ENCODE measurements at places on chromosomes 5 and 9.

GRCh38 chr5:67178966-67179365 is 17.6 kb downstream of the CD180 start:
- no peak for DNase-seq

DNA sequence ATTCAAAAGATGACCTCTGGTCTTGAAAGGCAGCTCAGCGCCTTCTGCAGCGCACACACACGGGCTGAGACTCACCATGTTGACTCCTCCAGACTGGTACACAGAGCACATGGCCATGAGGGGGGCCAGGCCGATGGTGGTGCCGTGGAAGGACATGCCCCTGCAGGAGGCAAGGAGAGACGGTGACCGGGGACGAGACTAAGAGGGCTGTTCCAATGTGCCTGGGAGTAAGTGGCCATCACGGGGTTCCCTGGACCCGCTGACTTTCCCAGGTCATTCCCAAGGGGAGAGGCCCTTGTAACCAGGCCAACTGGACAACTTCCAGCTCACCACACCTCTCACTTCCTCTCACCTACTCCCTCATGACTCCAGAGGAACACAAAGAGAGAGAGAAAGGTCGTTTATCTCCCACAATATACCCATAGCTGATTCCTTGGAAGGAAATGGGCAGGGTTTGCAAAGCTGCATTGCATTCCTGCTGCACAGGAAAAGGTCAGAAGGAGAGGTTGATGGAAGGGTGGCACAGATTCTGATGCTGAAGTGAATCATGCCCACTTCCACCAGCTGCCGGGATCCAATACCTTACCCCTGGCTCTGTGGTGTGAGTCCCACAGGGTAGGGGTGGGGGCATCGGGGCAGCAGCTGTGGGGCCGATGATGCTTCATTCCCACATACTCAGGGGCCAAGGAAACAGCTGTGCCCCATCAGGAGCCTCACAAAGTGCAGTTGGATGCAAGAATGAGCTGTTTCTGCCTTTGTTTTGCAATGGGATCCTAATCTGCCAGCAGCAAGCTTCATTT is 47.2 kb downstream of the NIPAL4 start:
- no peak for DNase-seq

DNA sequence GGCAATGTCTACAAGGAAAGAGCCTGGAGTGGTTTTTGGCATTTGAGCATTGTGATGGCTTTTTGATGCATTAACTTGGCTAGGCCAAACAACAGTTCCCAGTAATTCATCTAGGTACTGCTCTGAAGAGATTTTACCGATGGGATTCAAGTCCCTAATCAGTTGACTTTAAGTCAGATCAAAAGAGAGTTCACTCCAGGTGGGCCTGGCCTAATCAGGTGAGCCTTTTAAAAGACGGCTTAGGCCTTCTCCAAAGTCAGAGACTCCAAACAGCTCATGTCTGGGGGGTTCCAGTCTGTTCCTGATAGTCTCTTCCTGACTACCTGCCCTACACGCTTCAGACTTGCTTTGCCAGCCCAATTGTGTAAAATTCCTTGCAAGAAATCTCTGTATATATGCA is 53.7 kb downstream of the RIGI start:
- DNase-seq = no peak

DNA sequence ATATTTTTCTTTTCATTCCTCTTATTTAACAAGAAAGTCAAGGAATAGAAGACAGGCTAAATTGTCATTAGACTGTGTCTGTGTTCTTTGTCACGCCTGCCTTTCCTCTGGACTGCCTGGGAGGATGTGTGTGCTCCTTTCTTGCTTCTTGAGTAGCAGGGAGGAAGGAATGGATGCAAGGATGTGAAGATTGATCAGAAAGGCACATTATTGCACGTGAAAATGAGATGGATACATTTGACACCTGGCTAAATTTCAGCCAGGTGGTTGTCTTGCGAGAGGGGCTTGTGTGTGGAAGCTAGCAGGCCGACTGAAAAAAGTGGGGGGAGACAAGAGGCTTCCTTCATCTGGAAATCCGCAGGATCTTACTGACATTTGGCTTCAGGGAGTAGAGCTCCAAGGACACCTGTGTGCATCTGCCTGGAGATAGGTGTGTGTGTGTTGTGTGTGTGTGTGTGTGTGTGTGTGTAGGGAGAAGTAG is 200.1 kb downstream of the MEF2C start:
- DNase-seq = no peak

DNA sequence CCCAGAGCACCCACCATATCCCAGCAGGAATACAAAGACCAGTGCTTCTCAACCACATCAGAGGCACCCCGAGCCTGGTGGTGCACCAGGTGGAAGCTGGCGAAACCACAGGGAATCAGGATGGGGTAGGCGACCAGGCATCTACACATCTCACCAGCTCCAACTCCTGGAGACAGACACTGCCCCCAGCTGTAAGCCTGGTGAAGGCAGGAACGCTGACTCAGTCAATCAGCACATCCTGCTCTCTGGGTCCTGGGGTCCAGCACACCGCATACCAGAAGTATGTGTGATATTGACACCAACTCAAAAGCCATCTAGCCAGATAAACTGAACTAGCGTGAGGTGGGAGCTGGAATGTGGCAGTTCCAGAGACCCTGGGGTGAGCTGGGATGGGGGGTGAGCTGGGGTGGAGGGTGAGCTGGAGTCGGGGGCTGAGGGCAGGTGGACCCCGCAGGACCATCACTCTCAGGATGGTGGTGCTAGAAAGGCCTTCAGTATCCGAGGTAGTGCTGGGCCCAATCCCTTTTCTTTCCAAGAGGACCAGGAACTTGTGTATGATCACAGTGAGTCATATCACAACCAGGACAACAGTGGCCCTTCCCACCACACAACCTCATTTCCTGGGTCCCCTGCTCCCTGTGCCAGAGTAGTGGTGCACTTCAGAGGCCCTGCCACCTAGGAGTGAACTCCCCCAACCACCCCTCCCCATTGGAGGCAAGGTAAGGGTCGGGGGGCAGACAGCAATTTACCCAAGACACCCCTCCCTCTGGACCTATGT is 2.5 kb downstream of the DBN1 start:
- DNase-seq = no peak

DNA sequence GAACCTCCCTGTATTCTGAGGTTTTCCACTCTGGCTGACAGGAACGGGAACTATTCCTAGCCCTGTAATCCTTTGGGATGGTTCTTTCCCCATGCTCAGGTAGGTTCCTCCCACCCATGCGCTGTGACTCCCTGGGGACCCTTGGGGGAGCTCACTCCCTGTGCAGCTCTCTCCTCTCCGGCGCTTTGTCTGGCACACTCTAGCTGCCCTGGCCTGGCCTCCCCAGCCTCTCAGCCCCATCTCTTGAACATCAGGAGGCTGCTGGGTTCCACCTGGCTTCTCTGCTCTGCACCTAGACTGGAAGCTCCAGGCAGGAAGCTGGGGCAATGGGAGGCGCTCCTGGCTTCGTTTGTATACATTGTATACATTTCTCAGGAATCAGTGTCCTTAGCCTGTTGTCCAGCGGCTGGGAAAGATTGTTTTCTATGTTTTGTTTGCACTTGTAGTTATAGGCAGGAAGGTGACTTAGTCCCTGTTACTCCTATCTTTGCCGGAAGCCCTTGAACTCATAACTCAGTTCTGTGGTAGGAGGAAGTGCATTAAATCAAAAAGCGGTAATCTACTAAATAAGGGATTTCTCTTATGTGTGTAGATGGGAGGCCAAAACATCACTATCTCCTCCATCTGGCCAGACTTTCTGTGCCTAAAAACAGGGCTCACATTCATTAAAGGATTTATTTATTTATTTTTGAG is 20.4 kb downstream of the SLC25A25 start:
- DNase-seq = no peak

- no peak for DNase-seq
Observed at GRCh38 chr5:111532886-111533582, 20.7 kb upstream of the STARD4 start.

DNA sequence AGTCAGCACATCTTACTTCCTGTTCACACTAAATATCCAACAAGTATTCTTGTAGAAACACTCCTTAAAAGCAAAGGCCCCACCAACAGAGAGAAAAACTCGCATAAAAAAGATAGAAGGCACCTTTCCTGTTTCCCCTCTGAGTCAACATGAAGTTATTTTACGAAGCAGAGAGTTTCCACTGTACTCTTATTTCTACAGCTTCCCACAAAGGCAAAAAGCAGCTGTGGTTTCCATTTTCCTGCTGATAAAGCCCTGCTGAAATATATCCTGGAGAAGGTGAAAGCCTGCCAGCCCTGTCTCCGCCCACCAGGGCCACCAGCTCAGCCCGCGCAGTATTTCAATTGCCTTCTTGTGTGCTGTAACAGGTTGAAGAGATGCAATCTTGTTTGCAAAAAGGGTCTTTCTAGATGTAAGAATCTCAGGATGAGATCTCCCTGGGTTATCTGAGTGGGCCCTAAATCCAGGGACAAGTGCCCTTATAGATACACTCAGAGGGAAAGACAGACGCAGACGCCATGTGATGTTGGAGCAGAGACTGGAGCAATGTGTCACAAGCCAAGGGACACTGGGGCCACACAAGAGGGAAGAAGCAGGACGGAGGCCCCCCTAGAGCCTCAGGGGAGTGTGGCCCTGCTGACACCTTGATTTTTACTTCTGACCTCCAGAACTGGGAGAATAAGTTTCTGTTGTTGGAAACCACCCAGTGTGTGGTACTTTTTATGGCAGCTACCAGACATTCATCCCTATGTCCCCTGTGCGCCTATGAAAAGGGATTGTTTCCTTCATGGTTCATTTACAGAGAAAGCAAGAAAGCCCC is 19.9 kb downstream of the SEMA4D start:
- no peak for DNase-seq

DNA sequence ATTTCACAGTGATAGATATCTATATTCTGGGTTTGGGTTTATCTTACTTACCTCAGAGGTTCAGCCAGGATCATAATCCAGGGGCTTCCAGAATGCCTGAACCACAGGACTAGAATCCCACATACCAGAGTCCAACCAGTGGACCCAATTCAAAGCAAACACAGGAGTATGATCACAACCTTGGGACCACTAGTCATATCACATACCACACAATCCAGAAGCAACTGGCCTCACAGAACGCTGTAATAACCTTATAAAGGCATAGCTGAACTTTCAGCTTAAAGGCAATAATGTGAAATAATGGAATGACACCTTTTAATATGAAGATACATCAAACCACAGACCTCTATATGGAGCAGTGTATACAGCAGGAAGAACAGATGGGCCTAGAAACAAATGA is 25.3 kb downstream of the RAPGEF6 start:
- DNase-seq = no peak

DNA sequence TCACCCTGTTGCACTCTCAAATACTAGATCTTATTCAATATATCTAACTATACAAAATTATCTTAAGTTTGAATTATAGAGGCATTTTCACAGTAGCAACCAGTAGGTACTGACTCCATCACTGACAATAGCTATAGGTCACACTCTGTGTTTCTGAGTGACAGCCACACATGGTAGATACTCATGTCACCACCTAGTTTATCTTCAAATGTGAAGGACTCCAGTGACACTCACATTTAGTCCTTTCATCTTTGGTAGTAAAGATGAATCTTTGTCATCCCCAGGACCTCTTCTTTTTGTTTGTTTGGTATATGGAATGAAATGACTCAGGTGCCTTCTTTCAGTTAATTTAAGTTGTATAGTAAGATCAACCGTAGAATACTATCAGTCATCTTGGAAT is 102.5 kb upstream of the DHFR start:
- no peak for DNase-seq

GRCh38 chr5:98905857-98906688 is 22.7 kb downstream of the CHD1 start:
- DNase-seq = no peak

DNA sequence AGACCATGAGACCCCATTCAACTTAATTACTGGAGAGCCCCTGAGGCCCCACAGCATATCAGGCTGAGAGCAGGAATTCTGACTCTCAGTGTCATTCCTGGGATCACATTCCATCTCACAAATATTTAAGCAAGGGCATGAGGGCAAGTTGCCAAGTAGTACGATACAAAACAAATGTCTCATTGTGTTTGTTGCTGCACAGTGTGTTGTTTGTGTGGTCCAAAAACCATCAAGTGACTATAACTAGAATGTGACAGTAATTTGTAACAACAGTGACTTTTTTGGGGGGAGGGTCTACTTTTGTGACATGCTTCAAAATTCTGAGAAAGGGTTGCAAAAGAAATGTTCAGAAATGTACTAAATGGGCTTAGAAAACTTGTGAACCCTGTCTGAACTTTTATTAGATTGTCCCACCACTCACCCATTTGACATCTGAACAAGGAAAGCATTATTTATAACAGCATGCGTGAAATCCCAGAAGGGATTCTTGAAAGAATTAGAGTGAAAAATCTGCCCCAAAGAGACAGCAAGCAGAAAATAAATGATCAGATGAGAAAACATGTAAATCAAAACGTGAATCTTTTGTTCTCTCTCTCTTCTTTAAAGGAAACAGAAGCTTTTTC is 347.0 kb downstream of the NTRK2 start:
- DNase-seq = no peak

DNA sequence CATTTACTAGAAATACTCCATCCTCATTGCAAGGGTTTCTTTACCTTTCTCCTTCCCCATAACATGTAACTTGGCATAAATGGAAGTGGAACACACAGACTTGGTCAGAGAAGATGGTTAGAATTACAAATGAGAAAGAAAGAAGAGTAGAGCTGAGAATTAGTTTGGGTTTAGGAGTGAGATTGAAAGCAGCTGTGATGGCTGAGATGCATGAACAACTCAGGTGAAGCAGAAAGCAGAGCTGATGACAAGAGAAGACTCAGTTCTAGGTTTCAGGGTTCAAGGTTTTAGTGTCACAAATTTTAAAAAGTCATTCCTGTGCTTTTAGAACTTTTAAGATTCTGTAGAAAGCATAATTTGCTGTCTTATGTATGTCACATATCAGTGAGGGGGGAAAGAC is 54.0 kb downstream of the TMEM161B start:
- DNase-seq = no peak

DNA sequence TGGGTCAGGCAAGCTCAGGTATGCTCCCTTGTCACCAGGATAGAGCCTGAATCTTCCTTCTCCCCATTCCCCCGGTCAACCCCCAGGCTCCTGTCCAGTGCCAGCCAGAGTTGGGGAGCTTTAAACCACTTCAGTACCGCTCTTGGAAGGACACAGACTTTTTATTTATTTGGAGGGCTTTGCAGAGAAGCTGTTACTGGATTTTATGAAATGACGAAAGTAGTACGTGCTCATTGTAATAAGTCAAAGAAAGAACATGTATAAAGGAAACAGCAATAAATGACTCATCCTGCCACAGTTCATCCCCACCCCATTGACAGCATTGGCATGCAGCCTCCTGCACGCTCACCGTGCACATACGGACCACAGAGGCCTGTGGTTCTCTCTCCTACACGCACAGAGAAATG is 230.3 kb downstream of the AUH start:
- peak; percentile 81 for DNase-seq

GRCh38 chr5:41270423-41271251 is 57.3 kb upstream of the C6 start:
- DNase-seq = peak; percentile 29

GRCh38 chr9:95283673-95284072 is 33.8 kb downstream of the FANCC start:
- no peak for DNase-seq

All from amniotic stem cell (primary cell).